NCI-H1930 (cell line): ENCODE measurements at places on chromosomes 1 and 21.
A peak's percentile ranks its signal among the peaks of the same experiment; 100 is the strongest.

DNA sequence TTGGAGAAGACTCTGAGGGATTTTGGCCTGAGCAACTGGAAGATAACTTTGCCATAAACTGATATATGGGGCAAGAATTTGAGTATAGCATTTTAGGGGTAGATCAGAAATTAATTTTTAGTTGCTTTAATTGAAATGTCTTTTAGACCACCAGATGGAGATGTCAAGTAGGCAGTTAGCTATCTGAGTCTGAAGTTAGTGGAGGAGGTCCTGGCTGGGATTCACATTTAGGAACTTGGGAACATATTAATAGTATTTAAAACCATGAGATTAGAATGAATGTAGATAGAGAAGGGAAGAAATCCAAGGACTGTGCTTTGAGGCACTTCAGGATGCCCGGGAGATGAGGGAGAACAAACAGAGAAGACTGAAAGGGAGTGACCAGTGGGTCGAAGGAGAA lies 32.6 kb downstream of the SLC44A3 start:
- no peak for DNase-seq

GRCh38 chr1:50974618-50974935 lies 4.5 kb downstream of the CDKN2C start:
- DNase-seq, result no peak

DNA sequence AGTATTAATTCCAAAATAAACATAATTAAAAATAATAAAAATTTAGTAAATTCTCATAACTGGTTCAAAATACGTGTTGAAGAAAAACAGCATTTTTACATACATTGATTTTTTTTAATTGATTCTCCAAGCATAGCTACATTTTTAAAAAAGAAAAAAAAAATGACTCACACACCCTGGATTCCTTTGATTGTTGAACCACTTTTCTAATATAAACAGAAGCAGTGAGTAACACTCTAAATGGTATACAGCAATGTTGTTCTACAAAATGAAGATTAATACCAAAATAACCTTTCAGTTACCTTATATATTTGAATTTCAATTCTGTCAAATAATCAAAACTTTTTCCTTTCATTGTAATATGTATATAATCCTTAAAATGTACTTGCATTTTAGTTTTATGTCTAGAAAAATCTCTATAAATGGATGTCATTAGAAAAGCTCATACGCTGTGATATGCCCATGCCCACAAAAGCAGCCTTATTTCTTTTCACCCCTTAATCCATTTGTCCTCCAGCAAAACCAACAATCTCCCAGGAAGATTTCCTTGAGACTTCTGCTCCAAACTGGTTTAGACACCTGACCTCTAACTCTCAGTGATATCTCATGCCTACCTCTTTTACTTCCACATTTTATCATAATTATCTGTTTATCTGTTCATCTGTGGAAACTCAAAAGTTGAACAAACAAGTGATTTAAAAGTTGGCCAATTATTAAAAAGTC lies 246.4 kb upstream of the NR5A2 start:
- DNase-seq, result no peak

DNA sequence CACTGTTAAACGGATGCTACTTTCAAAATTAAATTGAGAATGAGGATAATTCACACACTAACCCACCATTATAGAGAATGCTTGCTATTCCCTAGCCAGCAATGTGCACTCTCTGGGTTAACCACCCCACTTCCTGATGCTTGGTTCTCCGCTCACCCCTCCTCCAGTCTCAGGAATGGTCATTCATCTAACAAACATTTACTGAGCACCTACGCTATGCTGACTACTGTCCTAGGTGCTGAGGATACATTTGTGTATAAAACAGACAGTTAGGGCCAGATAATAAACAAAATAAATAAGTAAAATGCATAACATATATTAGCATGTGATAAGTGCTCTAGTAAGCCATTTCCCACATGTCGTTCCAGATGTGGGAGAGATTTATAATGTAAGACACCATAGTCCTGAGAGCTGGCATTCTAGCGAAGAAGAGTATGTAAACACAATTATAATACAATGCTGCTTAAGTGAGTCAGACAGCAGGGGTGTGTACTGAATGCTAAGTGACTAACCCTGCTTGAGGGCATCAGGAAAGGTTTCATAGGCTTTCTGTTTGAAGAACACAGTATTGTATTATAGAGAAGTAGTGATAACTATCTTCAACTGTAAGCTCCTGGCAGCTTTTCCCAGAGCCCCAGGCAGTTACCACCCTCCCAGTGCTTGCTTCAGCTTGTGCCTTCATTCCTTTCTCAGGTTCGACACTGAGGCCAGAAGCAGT lies 126.7 kb upstream of the CACHD1 start:
- DNase-seq, result no peak

DNA sequence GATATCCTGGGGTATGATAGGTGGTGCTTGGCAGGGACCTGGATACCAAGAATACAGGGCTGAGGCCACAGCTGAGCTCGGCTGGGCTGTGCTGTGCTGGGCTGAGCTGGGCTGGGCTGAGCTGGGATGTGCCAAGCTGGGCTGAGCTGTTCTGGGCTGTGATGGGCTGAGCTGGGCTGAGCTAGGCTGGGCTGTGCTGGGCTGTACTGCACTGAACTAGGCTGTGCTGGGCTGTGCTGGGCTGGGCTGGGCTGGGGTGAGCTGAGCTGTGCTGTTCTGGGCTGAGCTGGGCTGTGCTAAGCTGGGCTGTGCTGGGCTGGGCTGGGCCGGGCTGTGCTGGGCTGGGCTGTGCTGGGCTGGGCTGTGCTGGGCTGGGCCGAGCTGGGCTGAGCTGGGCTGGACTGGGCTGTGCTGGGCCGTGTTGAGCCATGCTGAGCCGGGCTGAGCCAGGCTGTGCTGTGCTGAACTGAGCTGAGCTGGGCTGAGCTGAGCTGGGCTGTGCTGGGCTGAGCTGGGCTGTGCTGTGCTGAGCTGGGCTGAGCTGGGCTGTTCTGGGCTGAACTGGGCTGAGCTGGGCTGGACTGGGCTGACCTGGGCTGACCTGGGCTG lies 94.7 kb upstream of the ACTRT2 start:
- no peak for DNase-seq

DNA sequence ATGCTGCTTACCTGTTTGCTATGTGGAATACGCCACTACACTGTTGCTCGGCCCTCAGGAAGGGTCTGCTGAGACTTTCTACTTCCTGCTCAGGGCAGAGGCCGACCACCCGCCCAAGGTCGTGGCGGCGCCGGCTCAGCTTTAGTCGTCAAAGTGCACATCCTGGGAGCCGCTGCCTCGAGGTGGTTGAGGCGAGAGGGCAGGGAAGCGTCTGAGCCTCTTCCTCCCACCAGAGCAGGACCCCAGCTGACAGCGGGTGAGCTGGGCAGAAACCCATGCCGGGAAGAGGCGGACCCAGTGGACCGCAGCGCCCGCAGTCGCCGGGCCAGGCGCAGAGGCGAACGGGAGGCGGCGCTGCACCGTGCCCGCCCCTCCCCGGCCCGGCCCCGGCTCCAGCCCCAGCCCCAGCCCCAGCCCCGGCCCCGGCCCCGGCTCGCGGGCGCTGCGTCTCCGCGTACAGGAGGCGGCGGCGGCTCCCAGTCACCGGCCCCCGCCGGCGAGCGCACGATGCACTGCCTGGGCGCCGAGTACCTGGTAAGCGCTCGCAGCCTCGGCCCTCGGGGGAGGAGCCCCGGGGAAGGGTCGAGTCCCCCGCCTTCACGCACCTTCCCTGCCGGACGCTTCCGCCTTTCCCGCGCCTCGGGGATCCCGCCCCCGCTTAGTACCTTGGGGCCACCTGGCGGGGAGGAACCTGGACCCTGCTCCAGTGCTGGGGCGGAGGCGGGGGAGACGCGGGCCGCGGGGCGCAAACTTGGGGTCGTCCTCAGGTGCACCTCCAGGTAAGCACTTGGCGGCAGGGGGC lies at the start of gene SLC44A3:
Gene SLC44A3 (plus strand): TSS at position 413 of the 802 bp plus-strand sequence. CDS start 95 bp downstream, at position 508.
- DNase-seq, result peak; percentile 50

DNA sequence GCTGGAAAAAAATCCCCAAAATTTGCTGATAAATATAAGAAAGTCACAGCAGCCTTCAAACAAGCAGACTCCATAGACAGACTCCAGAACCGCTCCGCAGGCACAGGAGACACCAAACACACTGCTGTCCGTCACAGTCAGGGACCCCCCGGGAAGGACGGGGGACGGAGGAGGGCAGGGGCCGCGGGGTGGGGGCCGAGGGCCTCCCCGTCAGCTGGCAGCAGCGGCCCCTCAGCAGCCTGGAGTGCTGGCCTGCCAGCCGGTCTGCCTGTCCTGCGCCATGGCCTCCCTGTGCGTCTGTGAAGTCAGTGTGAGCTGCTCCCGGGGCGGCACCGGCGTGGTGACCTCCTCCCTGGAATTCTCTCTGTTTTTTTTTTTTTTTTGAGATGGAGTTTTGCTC lies 10.1 kb upstream of the C1orf159 start:
- DNase-seq, result no peak

DNA sequence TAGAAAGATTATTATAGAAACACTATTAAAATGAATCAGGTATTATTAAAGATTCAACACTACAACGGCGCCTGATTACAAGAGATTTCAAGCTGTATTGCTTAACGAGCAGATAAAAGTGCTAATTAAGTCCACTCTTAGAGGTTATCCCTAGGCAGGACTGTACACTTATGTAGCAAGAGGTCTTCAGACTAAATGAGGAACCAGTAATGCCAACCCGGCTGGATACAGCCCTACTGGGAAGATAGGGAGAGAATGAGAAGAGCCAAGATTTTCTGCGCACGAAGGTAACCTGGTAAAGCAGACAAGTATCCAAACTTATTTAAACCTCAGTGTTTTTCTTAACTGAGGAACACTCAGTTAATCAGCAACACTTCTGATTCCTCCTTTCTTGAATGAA lies 115.7 kb upstream of the HIVEP3 start:
- no peak for DNase-seq

GRCh38 chr1:181189691-181190363 lies 101.3 kb downstream of the IER5 start:
- DNase-seq, result peak; percentile 44
